ENCODE measurements at places on chromosomes 16 and 17.

GRCh38 chr17:59436900-59437299, 105.4 kb downstream of the YPEL2 start:
- no peak for DNase-seq

DNA sequence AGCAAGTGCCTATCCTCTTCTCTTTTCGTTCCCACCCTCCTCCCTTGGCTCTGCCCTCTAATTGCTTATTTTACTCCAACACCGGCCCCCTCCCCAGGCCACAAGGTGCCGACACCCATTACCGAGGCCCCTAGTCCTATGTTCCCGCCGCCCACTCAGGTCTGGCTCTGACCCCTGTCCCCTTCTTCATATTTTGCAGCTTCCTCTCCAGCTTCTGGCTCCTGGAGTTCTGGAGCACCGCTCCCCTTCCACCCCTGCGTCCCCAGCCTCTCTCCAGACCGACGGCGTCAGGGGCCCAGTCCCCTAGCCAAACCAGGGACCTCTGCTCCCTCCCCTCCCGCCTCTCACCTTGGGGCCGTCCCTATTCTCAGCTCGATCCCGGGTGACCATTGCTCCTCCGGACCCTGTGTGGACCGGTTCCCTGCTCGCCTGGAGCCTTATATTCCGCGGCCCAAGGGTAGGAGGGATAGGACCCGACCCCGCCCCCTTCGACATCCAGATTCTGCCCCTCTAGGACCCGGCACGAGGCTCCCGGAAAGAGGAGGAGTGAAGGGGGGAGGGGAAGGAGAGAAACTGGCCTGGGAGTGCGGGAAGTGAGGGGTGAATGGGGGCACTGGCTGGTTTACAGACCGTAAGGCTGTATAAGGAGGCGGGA, at the start of gene HES7:
TSS of gene HES7 (minus strand) at position 412 of the 655 bp plus-strand sequence. CDS start at position 390, 22 bp downstream.
- no peak for DNase-seq

DNA sequence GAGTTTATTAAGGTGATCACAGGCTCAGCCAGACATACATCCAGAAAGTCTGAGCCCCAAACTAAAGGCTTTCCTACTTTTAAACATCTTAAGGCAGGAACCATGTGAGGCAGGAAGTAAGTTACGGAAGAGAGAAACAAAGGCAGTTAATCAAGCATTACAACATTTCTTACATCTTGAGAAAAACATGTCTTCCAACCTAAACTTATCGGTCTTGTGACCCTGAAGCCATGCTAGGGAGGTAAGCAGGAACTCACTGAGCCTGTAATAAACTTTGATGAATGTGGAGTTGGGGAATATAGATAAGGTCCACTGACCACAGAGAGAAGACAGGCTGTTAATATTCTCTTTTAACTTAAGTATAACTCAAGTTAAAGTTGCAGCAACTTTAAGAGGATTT, 3.5 kb upstream of the ACSM3 start:
- DNase-seq: no peak

DNA sequence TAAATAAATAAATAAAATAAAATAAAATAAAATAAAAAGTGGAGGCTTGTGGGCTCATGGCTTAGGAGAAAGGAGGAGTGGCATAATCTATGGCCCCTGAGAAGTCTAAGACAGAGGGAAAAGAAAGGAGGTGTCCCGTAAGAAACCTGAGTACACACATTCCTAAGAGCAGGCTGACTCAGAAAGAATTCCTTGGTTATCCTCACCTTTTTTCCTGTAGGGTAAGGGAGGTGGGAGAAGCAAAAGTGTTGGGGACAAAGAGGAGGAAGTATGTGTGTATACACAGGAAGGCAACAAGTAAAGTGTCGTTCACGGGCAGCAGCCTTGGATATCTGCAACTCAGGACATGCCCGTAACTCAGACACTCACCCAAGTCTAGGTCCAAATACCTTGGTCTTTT, 29.3 kb downstream of the MARF1 start:
- DNase-seq: no peak

DNA sequence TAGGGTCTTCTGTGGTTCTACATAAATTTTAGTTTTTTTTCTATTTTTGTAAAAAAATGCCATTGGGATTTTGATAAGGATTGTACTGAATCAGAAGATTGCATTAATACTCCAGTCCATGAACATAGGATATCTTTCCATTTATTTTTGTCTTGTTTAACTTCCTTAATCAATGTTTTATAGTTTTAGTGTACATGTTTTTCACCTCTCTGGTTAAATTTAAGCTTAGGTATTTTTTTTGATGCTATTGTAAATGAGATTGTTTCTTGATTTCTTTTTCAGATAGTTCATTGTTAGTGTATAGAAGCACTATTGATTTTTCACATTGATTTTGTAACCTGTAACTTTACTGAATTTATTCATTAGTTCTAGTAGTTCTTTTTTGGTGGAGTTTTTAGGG, 35.4 kb downstream of the ITGAM start:
- DNase-seq: no peak

Measured in retina (tissue), 1 donor.